AG09309 (cell line): ENCODE measurements at places on chromosomes 3 and 15.

- DNase-seq: no peak
Observed at GRCh38 chr15:78540871-78541743, 863 bp downstream of the PSMA4 start.

GRCh38 chr3:183210341-183210740 lies 42.7 kb upstream of the B3GNT5 start:
- DNase-seq: no peak

DNA sequence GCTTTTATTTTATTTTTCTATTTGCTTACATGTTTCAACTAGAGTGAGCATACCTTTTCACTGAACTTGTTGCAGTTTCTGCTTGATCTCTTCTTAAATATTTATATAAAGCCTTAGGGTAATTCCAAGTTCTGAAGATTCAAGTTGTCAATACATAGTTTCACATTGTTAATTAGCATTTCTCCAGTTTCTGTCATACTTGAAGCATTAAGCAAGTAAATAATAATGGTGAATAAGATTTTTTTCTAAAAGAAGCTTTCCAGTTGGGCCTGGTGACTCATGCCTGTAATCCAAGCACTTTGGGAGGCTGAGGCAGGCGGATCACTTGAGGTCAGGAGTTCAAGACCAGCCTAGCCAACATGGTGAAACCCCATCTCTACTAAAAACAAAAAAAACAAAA lies 53.9 kb downstream of the CALML4 start:
- DNase-seq: no peak

- no peak for DNase-seq
Observed at GRCh38 chr3:72144773-72145505, 360.0 kb upstream of the PROK2 start.

DNA sequence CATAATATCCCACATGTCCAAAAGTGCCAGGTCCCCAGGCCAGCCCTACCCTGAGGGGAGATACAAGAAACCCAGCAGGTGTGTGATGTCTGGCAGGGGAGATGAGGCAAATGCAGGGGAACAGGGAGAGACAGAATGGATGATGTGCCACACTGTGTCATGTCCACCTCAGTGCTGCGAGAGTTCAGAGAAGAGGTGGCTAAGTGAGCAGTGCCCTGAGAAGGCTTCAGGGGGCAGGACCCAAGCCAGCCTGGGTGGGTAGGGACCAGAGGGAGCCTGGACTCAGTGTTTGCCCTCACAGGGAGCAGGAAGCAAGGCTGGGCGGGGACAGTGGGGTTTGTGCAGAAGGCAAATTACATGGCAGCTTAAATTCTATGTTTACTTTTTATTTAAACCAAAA lies 61.2 kb downstream of the KLHL6 start:
- no peak for DNase-seq

DNA sequence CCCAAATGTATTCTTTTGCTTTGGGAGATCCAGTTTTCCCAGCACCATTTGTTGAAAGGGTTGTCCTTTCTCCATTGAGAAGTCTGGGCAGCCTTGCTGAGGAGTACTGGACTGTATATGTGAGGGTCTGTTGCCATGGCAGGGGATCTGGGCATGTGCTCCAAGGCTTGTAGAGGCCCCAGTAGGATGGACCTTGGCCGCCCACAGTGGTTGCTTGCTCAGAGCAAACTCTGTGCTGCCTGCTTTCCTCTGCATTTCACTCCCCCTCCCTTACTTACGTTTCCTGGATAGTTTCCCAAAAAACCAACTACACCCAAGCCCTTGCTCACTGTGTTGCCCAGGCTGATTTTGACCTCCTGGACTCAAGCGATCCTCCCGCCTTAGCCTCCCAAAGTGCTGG lies 97.2 kb upstream of the PRR23E start:
- no peak for DNase-seq

DNA sequence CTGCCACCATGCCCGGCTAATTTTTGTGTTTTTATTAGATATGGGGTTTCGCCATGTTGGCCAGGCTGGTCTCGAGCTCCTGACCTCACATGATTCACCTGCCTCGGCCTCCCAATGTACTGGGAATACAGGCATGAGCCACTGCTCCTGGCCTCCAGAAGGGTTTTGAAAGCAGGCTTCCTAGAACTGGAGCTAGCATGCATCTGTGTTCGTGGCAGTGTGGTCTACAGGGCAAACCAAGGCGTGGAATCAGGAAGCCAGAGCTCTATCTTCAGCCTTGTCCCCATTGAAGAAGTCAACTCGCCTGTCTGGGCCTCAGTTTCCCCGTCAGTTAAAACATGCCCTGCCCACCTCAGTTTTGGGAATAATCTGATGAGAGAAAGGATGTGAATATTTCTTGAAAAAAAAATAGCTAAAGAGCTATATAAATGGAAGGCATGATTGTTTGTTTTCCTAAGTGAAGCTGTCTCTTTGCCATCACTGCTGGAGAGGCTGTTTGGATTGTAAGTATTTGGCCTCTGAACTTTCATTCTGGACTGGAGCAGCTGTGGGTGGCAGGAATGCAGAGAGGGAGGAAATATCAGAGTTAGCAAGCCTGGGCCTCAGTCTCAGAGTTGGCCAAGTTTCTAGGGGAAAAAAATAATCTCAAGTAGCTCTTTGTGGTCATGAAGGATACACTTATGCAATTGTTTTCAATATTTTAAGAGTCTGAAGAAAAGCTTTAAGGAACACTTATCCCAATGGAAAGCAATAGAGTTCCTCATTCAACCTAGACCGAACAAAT lies 36.5 kb upstream of the UACA start:
- peak; percentile 96 for DNase-seq

DNA sequence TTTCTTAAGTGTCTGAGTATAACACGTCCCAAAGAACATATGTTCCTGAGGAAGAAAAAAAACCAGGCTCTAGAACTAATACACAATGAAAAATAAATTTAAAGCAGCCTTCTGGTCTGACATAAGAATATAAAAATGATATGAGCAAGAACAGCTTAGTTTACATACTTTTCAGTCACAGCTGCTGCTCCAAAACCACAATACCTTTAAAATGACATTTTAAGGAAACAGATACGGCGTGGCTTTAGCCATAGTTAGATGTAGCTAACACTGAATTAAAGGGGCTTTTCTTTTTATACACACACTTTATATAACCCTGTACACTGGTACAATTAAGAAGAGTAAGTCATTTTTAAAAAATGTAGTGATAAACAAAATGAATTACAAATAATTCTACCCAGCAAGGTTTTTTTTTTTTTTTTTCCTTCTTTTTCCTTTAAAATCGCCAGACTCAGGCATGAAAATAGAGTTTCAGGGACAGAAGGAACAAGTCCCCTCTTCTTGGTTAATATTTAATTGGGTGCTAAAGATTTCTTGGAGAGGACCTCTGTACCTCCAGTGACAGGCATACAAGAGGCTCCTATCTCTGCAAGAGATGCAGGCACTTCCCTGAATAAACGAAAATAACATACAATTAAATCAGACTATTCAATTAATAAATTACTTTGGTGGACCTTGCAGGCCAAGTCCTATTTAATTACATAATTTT lies 265.6 kb downstream of the FOXP1 start:
- no peak for DNase-seq
